Esophagus squamous epithelium (tissue), 5 donors: ENCODE measurements at places on chromosomes 4 and X. TPM values are rescaled to one million over a fixed set of nuclear protein-coding genes. Genes with fewer than 3 reads are reported as not detected.

GRCh38 chrX:105315248-105315647, 94.8 kb upstream of the TEX13A start:
- no peak for DNase-seq
- no peaks in the 10 kb centered on the region for H3K36me3 ChIP-seq
- H3K4me3 ChIP-seq: no peak overlapping the region
- H3K27ac ChIP-seq: no peak overlapping the region

GRCh38 chr4:153466949-153467896, 1.1 kb downstream of the TMEM131L start:
- H3K4me1 ChIP-seq: peaks cover 78% of the 10 kb centered on the region
- H3K27ac ChIP-seq: peak overlapping the region; percentile 91
- no peaks in the 10 kb centered on the region for H3K27me3 ChIP-seq

DNA sequence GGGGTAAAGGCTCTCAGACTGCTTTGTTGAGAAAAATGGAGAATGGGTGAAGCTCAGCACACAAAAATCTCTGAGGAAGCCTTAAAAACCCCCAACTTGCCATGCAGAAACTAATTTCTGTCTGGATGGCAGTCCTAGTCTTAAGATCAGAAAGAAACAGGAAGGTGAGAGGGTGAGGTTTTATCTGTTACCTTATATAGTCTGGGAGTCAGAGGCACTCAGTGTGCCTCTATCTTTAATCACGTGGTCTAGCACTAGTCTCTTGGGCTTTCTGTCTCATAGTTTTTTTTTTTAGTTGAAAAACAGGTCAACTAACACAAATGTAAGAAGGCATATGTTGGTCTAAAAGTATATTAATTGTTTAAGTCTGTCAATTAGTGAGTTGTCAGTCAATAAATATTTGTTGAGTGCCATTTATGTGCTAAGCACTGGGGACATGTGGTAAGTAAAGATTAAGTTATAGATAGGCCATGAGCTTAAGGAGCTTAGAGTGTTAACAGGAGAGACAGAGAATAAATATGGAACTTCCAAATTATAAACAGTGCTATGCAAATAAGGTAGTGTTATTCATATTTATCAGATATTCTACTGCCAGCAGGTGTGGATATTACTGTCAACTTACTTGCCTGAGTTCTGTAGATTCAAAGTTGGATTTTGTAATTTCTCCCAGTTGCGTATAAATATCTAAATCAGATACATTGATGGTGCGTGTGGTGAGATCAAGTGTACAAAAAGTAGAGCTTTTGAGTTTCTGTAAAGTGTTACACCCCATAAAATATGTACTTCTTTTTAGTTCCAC, 7.0 kb downstream of the CYBB start:
- H3K4me1 ChIP-seq: no peaks in the 10 kb centered on the region
- no peak for DNase-seq
- no peaks in the 10 kb centered on the region for H3K36me3 ChIP-seq
- peak overlapping the region; percentile 25 for H3K27ac ChIP-seq
- H3K4me3 ChIP-seq: no peak overlapping the region

DNA sequence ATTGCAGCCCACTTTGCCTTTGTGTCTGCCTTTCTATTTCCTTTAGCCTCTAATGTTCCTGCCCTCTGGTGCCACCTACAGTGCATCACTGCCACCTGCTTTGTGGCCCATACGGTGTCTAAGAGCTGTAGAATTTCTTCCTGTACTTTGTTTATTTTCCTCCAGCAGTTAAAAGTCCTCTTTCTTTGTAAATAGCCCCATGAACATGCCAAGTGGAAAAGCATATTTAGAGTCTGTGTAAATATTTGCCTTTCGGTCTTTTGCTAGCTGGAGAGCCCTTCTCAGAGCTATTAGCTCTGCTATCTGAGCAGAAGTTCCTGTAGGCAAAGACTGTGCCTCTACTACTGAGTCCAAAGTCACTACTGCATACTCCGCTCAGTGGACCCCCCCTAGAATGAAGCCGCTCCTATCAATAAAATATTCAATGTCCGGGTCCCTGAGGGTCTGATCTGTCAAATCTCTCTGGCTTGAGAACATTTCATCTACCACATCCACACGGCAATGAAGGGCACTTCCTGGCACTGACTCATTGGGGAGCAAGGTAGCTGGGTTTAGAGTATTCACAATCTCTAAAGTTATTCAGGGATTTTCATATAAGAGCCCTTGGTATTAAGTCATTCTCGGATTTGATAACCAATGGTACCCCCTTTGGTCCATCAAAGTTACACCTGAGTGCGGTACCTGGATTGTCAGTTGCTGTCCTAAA, 36.3 kb downstream of the SULT1E1 start:
- no peak overlapping the region for H3K4me3 ChIP-seq
- DNase-seq: no peak
- no peaks in the 10 kb centered on the region for H3K4me1 ChIP-seq

GRCh38 chr4:88965053-88965452, 91.9 kb downstream of the FAM13A start:
- peaks cover 40% of the 10 kb centered on the region for H3K4me1 ChIP-seq
- H3K36me3 ChIP-seq: no peaks in the 10 kb centered on the region
- DNase-seq: no peak
- H3K27me3 ChIP-seq: no peaks in the 10 kb centered on the region
- no peak overlapping the region for H3K4me3 ChIP-seq
- no peak overlapping the region for H3K27ac ChIP-seq

- no peak overlapping the region for H3K4me3 ChIP-seq
- peaks cover 4% of the 10 kb centered on the region for H3K4me1 ChIP-seq
- DNase-seq: no peak
- no peaks in the 10 kb centered on the region for H3K36me3 ChIP-seq
Measured at GRCh38 chr4:128371001-128371777, 83.6 kb upstream of the PGRMC2 start.

Gene SORBS2
- total RNA-seq: 34.3 TPM

DNA sequence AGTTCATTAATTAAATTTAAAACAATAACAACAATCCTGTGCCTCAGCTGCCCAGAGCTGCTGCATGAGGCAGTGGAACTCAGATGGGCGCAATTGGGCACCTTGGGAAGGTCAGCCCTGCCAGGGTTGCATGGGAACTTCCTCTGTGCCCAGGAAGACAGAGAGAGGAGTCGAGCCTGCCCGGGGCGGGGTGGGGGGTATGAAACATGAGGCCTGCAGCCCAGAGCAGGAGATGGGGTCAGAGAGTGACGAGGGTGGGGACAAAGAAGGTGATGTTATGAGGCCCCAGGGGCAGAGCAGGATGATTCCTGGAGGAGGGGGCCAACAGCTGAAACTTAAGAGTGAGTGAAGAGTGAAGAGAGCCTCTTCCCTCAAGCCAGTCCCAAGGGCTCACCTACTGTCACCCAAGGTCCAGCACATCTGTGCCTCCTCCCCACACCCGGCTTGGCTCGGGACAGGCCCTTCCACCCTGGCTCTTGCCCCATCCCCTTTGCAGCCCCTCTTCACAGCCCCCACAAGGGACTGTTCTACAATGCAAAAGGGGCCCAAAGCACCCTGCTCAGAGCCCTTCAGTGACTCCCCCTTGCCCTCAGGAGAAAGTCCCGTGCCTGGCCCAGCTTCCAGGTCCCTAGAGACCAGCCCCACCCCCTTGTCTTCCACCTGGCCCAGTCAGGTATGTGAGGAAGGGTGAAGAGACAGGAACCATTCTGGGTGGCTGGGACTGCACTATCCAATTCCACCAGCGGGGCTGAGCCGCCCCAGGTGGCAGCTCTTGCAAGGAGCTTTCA, 31.4 kb downstream of the HMX1 start:
- H3K4me1 ChIP-seq: no peaks in the 10 kb centered on the region
- no peak for DNase-seq
- no peak overlapping the region for H3K27ac ChIP-seq
- H3K27me3 ChIP-seq: no peaks in the 10 kb centered on the region
- no peaks in the 10 kb centered on the region for H3K36me3 ChIP-seq

DNA sequence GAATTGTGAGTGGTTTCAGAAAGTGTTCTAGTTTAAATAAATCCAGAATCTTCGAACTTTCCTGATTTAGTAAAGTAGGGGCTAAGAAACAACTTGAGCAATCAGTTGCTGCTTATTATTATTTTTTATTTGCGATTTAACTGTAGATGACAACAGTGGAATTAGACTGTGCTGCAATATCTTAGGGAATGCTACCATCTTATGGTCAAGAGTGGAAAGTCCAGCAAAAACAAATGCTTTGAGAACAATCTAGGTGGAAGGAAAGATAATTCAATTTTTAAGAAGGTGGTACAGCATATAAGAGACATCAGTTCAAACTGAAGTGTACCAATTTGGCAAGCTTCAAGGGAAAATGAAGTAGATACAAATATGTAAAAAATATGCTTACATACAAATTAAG, 73.3 kb downstream of the CYLC1 start:
- no peak for DNase-seq
- no peaks in the 10 kb centered on the region for H3K27me3 ChIP-seq
- H3K4me1 ChIP-seq: no peaks in the 10 kb centered on the region
- no peak overlapping the region for H3K4me3 ChIP-seq
- H3K27ac ChIP-seq: no peak overlapping the region

DNA sequence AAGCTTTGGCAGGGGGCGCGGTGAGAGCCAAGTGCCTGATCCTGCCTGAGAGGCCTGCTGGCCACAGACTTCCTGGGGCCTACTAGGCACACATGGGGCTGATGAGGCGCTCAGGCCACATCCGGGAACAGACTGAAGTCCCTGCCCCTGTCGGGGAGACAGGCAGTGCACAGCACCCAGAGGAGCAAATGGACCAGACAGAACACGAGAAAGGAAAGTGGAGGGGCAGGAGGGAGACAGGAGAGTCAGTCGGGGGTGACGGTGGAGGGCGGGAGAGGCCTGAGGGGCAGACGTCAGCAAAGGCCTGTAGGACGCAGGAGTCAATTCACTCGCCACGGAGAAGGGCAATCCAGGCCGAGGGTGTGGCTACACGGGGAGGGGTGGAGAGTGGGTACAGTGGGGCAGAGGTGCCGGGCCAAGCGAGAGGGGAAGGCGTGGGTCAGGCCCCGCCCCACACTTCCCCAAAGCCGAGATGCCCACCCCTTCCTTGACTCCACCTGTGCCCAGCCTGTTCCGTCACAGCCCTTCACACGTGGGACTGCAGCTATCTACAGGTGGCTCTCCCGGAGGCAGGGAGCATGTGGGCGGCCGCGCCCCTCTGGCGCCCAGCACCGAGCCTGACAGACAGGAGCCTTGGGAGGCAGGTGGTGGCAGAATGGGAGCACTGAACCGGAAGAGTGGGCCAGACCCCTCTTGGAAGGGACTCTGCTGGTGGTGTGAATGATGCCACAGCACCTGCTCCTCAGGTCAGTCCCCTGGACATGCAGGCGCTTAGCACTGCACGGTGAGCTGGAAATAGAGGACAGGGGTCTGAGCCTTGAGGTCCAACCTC, 20.5 kb downstream of the NOP14 start:
- no peak overlapping the region for H3K4me3 ChIP-seq
- peaks cover 70% of the 10 kb centered on the region for H3K36me3 ChIP-seq
- no peaks in the 10 kb centered on the region for H3K27me3 ChIP-seq
- H3K4me1 ChIP-seq: no peaks in the 10 kb centered on the region
- no peak for DNase-seq
- peak overlapping the region; percentile 26 for H3K27ac ChIP-seq
